ENCODE measurements at places on chromosomes 13 and 19.

- no peak for DNase-seq
These were observed 52.5 kb upstream of the GAS6 start for GRCh38 chr13:113916330-113916815.

- no peak for DNase-seq
These were observed 30.5 kb downstream of the ZSWIM4 start for GRCh38 chr19:13825489-13826441.

DNA sequence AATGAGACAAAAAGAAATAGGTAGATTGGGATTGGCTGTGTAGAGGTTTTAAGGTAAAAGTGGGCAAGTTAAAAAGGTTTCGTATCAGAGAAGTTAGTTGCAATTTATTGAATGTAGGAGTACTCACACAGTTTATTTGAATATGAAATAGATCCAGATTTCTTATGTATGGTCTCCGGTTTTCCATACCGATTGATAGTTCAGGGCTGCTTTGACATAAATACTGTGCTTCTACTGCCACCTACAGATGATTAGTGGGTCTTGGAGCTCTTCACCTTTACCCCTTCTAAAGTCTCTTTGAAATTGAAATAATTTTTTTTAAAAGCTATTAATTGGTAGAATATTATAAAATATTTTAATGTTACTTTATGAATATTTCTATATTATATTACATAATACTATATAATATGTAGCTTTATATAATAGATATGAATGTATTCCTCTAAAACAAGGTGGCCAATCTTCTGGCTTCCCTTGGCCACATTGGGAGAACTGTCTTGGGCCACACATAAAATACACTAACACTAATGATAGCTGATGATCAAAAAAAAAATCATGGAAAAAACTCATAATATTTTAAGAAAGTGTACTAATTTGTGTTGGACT, 7.7 kb upstream of the GPR18 start:
- DNase-seq = no peak

DNA sequence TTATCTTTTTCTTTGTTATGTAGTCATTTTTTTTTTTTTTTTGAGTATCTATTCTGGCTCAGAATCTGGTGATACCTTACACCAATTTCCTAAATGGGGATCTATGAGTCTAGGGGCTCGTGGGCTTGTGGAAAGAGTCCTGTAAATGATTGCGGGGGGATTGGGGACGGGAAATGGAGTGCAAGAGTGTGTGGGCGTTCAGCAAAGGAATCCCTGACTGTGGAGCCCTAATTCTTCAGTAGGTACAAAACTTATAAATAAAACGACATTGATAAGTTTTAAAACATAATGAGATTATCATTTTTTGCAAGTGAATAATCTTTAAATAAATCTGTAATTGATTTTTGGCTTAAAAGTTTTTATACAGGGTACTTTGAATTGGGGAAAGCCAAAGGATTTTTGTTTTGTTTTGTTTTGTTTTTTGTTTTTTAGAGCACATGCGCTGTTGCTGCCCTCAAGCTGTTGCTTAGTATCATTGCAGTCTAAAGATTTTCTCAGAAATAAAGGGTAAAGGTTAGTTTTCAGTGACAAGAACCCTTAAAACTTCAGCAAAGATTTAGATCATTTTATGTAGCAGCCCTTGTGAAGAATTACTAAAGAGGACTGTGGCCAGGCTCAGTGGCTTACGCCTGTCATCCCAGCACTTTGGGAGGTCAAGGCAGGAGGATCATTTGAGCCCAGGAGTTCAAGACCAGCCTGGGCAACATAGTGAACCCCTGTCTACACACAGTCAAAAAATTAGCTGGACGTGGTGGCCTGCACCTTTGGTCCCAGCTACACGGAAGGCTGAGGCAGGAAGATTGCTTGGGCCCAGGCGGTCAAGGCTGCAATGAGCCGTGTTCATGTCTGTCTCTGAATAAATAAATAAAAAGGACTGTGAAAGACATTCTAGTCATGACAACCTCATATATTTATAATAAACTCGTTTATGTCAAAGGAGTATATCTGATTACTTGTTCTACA, 1.7 kb downstream of the ERCC5 start:
- DNase-seq = no peak

DNA sequence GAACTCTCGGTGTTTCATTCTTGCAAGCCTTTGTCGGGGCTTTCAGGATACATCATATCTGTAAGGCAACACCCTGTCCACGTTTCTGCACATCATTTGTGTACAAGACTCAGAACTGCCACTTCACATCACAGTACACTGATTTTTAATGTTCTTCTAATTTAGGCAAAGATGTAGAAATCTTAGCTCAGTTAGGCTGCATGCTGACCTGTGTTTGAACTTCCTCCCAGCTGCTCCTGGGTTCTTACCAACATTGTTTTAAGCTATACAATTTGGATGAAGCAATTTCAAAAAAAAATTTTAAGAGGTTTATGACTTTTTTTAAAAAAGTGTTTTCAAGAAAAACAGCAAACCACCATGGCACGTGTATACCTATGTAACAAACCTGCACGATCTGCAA, 1047.9 kb upstream of the SLC10A2 start:
- DNase-seq = no peak

DNA sequence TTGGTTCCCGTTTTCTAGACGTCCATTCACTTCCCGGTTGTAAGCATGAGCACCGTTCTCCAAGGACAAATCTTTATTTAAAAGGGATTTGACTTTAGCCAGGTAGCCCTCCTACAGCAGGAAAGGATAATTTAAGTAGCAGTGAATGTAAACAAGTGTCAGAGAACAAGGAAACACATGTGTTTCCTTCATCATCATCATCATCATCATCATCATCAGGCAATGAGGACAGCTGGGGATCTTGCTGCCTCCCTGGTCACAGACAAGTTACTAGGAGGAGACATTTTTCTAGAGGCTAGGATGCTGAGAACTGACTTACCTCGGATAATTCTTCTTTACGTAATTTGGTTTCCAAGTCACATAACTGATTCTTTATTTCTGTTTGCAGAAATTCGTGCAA, 14.3 kb downstream of the DNMT1 start:
- DNase-seq = no peak

- no peak for DNase-seq
These were observed 233.0 kb upstream of the KLF12 start for GRCh38 chr13:74367193-74367592.

DNA sequence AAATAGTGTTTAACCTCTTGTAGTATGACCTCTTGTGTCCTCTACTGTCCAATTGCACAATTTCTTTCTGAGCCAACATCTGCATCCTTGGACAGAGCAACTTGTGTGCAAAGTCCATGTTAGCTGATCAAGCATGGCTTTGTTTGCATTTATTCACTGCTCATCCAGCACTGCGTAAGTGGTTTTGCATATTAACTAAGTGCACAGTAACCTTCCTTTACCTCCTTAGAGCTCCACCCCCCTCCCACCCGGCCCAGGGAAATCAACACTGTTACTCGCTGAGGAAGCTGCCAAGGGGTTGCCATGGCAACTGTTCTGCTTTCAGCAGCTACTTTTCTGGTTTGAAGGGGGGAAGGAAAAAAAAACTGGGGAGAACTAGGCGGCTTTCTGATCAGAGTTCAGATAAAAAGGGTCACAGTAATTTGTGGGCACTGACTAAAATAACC, 153.5 kb upstream of the KLF12 start:
- DNase-seq = peak; percentile 3

GRCh38 chr13:74633734-74634133, 499.5 kb upstream of the KLF12 start:
- no peak for DNase-seq

DNA sequence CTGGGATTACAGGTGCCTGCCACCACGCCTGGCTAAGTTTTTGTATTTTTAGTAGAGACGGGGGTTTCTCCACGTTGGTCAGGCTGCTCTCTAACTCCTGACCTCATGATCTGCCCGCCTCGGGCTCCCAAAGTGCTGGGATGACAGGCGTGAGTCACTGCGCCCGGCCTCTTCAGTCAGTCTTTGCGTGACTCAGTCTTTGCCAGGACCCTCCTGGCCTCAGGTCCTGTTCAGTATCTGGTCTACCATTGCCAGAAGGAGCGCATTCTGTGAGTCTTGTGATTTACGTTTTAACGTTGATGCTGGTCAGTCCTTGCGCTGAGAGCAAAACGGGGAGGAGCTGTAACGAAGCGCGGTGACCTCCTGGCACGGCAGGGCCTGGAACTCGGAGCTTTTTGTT, 7.6 kb upstream of the HMG20B start:
- DNase-seq = no peak

DNA sequence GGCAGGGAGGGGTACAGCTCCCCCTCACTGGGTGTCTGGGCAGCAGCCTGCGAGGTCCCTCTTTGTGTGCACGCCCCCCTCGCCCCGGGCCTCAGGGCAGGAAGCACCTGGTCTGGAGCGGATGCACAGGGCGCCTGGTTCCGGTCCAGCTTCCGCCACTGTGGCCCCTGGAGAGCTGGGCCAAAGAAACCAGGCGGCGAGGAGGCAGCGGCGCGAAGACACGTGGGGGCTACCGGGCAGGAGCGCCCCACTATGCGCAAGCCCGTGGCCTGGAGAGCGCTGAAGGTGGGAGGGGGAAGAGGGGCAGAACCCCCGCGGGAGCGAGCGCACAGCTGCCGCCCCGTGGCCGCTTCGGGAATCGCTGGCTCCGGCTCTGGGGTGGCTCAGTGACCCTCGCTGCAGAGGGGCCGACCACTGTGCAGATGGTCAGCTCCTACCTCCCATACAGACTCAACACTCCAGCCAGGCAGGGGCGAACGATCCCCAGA, 1.7 kb upstream of the LYL1 start:
- peak; percentile 42 for DNase-seq

GRCh38 chr19:49092686-49093085, 7.4 kb downstream of the SNRNP70 start:
- no peak for DNase-seq

Data from activated naive CD4-positive, alpha-beta T cell (primary cell).